ENCODE measurements at places on chromosomes 2 and 18.

- no peak for DNase-seq
These were observed 18.4 kb downstream of the ATOH8 start for GRCh38 chr2:85772019-85772745.

GRCh38 chr2:72399879-72400278 is 252.2 kb upstream of the CYP26B1 start:
- DNase-seq = no peak

DNA sequence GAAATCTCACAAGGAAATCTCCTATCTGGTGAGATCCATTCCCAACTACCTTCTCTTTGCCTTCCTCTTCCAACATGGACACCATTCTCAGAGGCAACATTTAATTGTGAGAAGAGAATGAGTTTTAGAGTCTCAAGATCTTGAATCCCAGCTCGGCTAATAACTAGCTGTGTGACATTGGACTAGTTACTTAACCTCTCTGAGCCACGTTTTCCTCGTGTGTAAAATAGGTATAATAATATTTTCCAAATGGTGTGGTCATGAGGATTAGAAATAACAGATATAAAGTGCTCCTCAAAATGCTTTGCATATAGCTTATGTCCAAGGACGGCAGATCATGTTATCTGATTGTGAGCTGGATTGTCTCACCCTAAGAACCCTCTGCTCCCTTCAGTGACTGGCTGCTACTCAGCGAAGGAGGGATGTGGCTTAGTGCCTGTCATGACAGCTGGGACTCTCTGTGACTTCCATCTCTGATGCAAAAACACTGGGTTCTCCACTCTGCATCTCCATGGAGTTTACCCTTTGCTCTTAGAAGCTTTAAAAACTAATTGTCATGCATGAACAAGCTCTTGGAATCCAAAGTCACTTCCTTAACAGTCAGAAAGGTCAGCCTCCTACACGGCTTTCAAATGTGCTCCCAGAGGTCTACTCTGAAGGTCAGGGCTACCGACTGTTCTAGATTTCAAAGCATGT is 38.4 kb upstream of the MRPL19 start:
- DNase-seq = no peak

DNA sequence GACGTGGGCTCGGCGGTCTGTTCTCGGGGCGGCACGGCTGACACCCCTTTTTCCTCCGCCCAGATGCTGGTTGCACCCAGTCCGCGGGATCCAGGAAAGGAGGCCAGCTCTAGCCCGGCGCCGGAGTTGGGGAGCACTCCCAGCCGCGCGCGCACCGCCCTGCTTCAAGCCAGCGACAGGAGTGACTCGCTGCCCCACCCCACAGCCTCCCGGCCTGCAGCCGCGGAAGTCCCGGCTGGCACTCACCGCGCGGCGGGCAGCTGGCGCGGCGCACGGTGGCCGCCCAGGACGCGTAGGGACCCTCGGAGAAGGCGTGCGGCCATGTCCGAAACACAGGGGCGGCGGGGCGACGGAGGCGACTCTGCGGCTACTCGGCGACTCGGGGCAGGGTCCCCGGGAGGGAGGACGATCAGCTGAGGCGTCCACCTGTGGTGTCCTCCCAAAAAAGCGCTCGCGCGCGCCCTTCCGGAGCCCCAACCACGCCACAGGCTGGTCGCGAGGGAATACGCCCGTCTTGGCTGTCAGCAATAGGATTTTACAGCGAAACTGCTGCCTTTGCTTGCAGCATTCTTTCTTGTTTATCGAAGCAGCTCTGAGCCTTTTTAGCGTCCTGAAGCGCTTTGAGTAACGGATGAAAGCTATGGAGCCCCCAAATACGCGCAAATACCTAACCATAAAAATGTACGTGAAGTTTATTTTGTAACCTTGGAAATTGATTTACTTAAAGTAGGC is at the start of gene ACADL:
ACADL (minus strand) TSS at position 507 of the 732 bp plus-strand sequence; CDS start at position 323, 184 bp downstream.
- no peak for DNase-seq

Measured in stimulated activated CD8-positive, alpha-beta memory T cell treated with anti-CD3 and anti-CD28 coated beads, Interleukin-4, amount 100 ng/mL, for 4 hours (primary cell).